ENCODE measurements at places on chromosomes 7 and 10.

DNA sequence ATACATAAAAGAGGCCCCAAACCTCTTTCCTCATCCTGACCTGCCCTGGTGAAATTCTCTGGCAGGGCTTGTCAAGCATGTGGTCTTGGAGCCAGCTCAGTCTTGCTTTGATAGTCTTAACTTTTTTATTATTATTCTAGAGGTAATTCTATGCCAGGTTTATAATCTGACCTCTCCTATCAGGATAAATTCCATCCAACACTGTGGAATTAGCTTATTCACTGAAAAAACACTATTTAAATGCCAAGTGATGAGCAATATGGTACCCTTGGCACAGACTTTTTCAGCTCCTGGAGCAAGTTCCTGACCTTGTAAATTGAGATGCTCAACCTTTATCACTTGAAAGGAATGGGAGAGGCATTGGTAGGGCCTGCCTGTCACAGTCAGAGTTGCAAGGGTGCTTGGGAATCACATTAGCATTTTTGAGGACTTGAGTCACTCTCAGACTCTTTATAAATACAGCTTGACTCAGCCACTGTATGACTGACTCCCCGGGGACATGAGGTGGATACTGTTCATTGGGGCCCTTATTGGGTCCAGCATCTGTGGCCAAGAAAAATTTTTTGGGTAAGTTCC lies at the start of gene CPA4:
Gene CPA4, plus strand, starts transcription at position 480 of the 576 bp plus-strand sequence. Its CDS starts 20 bp downstream, at position 500.
- DNase-seq: no peak

DNA sequence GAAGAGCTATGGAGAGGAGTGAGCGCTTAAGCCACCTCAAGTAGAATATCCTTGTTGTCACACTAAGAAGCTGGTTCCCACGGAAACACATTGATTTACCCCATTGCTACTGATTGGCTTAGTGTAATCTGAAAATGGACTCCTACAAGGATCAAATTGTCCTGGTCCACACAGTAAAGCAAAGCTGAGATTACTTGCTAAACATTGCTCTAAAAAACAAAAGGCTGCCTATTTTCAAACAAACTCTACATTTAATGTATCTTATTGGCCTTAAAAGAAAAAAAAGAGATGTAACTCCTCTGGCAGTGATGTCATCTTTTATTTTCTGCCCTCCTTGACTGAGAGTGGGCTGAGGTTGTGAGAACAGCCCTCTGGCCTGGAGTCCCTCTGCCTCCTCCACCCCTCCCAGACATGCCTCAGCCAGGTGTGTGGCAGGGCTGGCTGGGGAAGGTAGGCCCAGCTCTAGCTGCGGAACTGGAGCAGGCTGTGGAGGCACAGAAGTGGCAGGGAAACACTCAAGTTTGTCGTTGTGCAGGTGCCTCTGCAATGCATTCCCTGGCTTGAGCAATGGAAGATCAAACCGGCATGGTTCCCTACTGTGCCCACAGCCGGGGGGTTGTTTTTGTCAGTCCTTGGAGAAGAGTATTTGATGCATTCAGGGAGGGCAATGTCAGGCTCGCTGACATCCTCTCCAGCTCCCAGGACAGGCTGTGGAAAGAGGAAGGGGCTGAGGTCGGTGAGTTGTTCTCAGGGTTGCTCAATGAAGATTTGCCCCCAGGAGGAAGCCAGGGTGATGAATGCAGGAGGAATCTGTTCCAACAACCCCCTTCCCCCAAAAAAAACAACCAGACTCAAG lies 9.1 kb downstream of the KLF6 start:
- DNase-seq: no peak

DNA sequence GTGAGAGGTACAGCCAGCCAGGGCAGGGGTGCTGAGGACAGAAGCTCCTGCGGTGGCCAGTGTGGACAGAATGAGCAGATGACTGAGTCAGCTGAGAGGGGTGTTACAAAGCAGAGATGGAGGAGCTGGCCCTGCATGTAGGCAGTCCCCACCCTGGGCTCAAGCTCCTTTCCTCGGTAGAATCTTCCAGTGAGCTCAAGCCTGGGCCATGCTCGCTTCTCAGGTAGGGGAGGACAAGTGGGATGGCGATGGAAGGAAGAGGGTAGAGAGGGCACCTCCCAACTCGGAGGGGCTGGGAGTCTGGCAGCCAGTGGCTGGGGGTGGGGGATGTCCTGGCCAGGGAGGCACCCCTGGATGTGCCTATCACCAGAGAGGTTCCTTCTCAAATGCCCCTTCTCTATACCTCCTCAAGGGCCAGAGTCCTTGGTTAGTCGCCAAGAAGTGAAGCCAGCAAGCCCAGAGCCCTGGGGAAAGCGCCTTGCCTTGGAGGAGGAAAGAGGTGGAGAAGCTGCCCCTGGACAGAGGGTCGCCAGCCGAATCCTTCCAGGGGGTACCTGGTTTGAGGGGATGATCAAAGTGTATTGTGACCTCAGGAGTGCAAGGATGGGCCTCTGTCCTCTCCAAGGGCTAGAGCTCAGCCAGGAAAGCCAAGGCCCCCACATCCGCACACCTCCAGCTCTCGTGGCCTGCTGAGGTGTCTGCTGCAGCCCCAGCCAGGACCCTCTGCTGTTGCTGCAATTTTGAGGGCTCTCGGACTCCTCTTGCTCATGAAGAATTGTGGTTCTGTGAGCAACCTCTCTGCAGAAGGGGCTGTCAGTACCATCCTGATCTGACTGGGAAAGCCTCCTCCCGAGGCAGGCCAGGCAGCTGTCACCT lies 88.6 kb upstream of the MACROH2A2 start:
- no peak for DNase-seq

GRCh38 chr10:30057421-30057841 lies 2.0 kb downstream of the JCAD start:
- DNase-seq: no peak

DNA sequence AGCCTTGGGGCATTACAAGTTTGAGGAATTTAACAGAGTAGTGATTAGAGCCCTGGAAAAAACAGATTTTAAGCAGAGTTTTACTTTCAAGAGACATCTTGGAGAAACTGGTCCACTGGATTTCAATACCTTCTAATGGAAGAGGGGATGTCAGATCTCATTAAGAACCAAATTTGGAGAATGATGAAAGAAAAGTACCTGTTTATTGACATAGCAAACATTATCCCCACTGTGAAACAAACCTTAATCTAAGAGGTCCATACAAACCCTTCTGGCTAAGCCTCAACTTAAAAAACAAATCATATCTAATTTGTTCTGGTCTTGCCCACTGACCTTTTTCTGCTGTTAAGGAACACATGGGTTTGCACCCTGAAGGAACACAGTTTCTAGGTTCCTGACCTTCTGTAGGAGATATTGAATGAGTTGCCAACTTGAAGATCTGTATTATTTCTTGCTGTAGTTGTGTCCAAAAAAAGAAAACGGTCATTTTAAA lies 53.5 kb downstream of the LAMB1 start:
- DNase-seq: no peak

DNA sequence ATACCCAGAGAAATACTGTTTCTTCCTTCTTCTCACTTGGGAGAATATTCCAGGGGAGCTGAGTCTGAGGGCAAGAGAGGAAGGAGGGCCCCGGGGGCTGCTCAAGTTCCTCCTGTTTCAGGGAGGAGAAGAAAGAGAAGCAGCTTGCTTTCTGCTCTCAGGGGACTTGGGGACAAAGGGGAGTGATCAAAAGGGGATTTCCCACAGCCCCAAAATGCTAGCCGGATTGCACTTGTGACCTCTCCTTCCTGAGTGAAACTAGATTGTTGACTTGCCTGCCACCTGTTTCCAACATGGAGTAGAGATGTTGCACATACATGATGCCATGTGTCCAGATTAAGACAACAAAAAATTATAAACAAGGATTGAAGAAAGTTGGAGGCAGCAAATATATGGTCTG lies 28.7 kb upstream of the PDCD4 start:
- DNase-seq: no peak

- no peak for DNase-seq
These were observed 14.6 kb downstream of the C10orf71 start for GRCh38 chr10:49313501-49314070.

DNA sequence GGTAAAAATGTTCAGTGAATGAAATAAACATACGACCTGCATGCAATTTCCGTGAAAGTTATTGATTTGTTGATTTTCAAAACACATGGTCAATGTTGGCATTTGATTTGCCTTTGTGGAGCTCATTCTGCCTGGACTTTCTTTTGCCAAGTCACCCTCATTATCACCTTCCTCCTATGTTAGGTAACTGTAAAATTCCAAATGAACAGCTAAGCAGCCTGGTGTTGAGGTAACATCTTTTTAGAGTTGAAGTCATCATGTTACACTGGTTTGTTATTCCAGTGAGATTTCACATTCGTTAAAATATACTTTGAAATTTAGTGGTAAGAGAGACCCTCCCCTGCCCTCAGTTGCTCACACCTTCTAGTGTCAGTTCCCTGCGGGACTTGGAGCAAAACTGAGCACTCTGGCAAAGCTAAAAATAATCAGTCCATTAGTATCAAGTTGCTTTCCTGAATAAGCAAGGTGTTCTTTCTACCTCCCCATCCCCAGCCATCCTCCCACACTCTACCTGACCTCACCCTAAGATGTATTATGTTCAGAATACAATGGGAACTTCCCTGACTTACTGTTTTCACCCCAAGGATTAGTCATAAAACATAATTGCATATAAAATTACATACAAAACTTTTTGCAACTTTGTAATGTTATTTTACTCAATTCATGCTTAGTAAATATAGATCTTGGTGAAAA lies 283.3 kb upstream of the SEMA3A start:
- DNase-seq: no peak

DNA sequence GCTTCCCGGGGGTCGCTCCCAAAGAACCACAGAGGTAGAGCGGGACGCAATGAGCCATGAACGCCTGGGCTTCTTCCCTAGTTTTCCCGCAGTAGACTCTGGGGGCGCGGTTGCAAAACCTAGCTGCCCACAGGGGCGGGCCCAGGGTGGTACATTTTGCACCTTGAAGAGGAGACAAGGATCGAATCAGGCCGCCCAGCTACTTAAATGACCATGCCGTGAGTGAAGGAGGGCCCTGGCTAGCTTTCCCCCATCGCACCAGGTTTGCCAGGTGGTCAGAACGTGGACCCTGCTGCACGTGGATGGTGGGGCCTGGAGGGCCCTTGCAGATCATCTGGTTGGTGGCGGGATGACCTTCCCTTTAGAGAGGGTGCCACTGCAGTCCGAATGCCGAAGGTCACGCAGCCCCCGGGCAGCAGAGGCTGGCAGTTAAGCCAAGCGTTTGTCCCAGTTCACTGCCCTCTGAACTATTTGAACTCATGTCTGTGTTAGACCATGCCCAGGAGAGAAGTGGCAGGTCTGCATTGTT lies 604 bp upstream of the SHTN1 start:
- no peak for DNase-seq

- DNase-seq: no peak
These were observed 63.7 kb downstream of the COL13A1 start for GRCh38 chr10:69865450-69865849.

DNA sequence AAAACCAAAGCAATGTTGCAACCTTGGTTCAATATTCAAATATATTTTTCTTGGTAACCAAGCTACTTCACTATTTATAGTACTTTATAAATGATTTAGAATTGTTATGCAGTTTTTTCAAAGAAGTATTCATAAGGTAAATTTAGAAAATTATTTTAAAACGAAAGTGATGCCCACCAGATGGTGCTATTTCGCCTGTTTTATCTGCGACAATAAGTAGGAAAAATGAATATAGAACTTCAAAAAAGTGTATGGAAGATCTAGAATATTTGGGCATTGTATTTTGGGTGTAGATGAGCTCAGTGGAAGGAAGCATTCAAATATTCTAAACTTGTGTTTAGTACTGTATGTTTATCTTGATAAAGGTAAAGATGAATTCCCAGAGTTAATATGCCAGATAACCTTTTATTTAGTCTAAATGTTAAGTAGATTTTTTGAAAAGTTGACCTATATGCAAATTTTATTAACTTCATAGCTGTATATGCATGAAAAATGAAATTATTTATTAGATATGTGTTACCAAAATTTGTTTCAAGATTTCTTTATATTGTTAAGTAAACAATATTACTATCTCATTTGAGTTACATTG lies 93.2 kb downstream of the ADK start:
- no peak for DNase-seq

GRCh38 chr10:111356571-111356970 lies 279.7 kb downstream of the ADRA2A start:
- no peak for DNase-seq

DNA sequence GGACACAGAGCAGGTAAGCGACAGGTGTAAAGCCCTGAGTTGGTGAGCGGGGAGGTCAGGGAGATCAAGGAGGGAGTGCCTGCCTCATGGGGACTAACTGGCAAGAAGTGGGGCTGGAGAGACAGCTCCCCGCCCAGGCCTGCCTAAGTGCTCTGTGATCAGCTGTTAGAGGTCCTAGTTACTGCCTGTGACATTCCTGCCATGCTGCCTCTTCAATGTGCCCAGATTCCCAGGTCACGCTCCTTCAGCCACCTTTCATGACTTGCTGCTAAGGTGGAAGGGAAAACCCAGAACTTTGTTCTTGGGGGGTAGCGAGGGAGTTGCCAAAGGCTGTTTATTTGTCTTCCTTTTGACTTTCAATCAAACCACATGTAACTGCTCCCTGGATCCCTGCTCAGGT lies 114.3 kb upstream of the ZNF438 start:
- DNase-seq: no peak

GRCh38 chr10:58305821-58306220 lies 29.0 kb upstream of the UBE2D1 start:
- no peak for DNase-seq

- no peak for DNase-seq
These were observed 1591.4 kb downstream of the REEP3 start for GRCh38 chr10:65112573-65112972.

DNA sequence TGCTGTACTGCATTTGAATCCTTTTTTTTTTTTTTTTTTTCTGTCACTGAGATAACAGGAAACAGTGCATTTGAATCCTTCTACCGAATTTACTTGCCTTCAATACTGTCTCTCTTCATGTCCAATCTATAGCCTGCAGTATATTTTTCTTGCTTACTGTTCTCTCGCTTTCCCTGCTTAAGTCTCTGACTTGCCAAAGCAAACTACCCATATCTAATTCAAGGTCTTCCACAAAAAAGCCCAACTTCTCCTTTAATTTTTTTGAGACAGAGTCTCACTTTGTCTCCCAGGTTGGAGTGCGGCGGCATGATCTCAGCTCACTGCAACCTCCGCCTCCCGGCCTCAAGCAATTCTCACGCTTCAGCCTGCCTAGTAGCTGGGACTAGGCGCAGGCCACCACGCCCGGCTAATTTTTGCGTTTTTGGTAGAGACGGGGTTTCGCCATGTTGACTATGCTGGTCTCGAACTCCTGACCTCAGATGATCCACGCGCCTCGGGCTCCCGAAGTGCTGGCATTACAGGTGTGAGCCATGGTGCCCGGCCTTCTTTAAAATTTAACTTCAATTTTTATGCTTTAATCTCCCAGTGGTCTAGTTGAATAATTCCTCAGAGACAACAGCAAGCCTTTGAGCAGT lies 882 bp downstream of the PDCD11 start:
- no peak for DNase-seq

DNA sequence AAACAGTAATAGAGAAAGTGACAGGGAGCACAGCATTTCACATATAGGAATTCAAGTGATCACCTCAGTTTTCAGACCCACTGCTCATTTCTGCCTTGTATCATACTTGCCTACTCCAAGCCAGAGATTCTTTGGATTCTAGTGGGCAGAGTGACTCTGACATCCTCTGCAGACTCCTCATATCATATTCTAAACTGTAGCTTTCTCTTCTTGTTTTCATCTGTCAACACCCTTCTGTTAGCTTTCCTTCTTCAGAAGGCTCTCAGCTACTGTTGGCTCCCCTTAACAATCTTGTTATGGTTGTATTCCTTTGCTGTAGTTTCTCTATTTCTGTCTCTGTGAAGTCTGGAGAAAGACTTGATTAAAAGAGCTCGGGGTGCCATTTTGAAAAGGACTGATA lies 120.5 kb downstream of the CTNNA3 start:
- DNase-seq: no peak

Data from stimulated activated CD4-positive, alpha-beta T cell treated with anti-CD3 and anti-CD28 coated beads, Interleukin-1b, Interleukin-23, amount 100 ng/mL, for 24 hours (primary cell).